ENCODE measurements at places on chromosomes 3 and 15.

DNA sequence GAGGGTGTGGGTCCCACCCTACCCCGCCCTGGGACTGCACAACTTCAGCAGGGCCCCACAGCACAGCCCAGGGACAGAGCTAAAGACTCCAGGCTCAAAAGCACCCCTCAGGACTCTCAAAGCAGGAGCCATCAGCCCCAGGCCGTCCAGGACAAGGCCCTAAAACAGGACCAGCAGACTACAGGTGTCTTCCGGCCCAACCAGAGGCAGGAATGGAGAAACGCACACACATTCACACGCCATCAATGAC lies 26.1 kb downstream of the ATRIP start:
- DNase-seq: no peak

DNA sequence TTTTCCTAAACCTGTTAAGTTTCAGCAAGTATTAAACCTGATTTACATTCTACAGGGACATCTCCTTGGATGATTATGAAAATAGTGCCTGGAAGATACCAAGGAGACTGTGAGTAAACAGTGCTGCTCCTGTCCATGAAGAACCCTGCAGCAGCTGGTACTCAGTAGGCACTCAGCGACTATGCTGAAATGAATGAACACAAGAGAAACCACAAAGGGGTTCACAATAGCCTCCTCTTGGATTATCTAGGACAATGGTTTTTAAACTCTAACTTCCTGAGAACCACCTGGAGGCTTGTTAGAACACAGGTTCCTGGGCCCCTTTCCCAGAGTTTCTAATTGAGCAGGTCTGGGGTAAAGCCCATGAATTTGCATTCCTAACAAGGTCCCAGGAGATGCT lies 488.4 kb upstream of the UBE2E2 start:
- DNase-seq: no peak

DNA sequence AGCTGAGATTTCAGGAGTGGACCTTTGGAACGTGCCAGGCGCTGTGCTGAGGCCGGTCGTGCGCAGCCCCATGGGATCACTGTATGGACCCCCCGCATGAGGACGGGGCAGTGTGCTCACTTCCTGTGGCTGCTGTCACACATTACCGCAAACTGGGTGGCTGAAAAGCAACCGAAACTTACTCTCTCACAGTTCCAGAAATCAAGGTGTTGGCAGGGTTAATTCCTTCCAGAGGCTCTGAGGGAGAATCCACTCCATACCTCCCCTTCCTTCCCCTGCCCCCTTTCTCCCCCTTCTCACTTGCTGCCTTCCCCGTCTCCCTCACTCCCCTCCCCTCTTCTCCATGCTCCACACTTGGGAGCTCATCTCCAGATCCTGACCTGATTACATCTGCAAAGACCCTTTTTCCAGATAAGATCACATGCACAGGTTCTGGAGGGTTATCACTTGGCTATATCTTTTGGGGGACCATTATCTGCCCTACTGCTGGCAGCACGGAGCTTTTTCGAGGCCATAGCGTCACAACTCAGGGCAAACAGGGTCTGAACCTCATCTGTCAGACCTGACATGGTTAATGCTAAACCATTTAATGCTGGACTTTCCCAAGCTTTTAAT lies 41.2 kb downstream of the KLF13 start:
- no peak for DNase-seq

- no peak for DNase-seq
Measured at GRCh38 chr3:82386647-82387046, 625.2 kb upstream of the GBE1 start.

DNA sequence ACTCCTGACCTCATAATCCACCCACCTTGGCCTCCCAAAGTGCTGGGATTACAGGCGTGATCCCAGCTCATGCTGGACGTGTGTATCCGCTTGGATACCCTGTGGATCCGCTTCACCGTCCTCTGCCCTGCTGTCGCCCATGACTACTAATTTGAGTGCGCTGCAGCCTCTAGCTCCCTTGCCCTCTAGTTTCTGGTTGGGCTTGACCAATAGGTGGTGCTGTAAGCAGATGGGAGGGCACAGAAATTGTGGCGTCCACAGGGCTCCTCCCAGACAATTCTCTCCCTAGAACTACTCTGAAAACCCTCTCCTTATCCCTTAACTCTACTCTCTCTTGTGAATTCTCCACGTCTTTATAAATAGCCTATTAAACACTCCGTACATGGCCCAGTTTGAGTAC lies 36.2 kb downstream of the ZPLD1 start:
- no peak for DNase-seq

DNA sequence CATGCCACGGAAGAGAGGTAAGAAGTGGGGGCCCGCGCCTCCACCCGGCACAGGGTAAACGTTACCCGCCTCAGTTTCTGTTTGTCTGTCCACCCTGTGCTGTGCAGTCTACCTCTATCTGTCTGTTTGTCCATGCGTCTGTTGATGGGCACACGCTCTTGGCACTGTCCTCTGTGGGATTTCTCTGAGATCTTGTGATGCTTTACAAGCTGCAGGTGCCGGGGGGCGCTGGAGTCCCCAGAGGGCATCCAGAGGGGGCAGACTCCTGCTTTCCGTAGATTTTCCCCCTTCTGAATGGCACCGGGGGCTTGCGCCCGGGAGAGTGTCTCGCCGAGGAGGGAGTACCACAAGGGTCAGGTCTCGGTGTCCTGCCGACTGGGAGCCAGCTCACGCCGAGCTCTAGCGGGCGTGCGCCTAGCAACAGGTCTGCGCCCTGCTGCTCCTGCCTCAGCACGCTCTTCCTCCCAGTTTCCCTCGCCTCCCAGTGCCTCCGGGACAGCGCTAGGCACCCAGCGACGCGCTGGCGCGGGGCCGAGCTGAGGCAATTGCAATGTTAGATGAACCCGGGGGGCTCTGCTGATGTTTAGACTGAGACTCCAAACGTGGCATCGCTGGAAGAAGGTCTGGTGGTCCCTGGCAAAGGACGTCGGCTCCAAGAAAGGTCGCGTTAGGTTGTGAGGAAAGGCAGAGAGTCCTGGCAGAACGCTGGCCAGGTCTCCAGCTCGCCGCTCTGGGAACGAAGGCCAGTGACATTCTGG lies 667 bp downstream of the CEMIP start:
- no peak for DNase-seq

DNA sequence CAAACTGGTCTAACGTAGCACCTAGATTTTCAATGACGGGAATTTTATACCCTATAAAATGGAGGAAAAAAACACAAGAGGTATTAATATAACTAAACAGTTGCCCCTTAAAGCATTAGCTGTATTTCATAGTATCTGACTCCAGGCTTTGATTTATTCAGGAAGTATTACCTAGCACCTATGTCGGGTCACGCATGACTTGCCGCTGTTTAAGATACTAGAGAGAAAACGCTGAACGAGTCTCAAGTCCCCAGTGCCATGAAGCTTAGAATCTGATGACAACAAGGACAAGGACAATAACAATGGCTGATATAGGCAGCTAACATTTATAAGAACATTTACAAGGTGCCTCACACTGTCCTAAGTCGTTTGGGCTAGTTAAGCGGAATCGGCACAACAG lies 1.9 kb downstream of the SNRPA1 start:
- peak; percentile 56 for DNase-seq

GRCh38 chr3:125644036-125645005 lies 49.0 kb upstream of the OSBPL11 start:
- no peak for DNase-seq

- no peak for DNase-seq
Measured at GRCh38 chr15:94457661-94458060, 226.3 kb downstream of the MCTP2 start.

GRCh38 chr3:18538463-18539230 lies 113.5 kb upstream of the SATB1 start:
- DNase-seq: no peak

DNA sequence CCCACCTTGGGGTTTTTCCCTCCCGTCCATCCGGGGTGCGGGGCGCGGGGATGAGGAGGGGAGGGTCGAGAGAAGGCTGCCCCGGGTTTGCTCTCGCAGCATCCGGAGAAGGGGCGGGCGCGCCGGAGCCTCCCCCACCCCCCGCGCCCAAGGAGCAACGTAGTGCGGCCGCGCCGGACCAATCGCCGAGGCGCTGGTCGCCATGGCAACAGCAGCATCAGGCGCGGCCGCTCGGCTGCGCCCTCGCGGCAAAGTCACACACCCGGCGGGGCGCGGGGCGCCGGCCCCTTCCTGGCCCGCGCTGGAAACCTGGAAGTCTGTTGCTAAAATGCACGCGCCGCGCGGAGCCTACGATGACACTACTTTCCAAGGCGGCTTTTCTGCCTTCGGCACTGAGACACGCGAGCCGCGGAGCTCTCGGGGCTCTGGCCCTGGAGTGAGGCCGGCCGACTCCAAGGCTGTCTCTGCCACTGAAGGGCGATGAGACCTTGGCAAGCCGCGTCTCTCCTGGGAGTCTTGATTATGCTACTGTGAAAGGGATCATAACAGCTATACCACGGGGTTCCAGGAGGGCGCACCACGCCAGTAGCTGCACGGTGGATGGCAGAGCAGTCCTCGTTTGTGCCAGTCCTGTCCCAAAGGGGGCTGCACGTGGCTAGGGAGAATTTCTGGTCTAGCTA lies at the start of gene IQSEC1:
Gene IQSEC1, minus strand, starts transcription at position 104 of the 680 bp plus-strand sequence. CDS start 415 bp downstream, outside the sequence.
- peak; percentile 94 for DNase-seq

DNA sequence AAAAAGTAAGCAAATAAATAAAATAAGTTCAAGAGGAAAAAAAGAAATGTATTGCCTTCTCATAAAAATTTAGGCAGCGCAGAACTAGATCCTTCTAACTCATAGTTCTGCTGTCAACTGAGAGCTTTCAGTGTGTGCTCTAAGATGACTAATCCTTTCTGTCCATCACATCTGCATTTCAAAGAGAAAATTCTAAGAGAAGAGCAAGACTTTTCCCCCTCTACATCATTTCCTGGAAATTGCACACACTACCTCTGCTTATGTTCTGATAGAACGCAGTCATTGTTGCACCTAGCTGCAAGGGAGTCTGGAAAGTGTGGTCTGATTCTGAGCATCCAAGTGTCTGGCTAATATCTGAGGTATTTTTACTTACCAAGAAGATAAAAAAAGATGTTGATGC lies 39.6 kb upstream of the SLCO3A1 start:
- no peak for DNase-seq

DNA sequence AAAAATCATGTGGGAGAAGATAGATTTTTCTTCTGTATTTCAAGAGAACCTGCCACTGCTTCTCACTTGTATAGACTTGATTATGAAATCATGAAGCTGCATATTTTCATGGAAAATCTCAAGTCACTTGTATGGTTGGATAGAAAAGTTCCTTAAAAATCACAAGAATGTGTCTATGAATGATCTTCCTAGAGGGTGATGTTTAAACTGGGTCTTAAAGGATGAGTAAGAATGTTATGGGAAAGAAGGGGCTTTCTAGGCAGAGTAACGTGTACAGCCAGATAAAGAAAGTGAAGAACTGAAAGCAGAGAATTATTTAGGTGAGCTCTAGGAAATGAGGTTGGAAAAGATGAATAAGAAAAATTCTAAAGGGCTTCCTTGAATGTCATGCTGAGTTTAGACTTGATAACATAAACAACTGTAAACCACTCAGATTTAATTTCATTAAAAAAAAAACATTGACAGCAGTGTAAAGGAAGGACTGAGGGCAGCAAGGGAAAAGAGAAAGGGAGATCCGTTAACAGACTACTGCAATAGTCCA lies 5.0 kb downstream of the CD47 start:
- DNase-seq: no peak

- no peak for DNase-seq
Measured at GRCh38 chr3:164397462-164397861, 680.8 kb downstream of the SI start.

DNA sequence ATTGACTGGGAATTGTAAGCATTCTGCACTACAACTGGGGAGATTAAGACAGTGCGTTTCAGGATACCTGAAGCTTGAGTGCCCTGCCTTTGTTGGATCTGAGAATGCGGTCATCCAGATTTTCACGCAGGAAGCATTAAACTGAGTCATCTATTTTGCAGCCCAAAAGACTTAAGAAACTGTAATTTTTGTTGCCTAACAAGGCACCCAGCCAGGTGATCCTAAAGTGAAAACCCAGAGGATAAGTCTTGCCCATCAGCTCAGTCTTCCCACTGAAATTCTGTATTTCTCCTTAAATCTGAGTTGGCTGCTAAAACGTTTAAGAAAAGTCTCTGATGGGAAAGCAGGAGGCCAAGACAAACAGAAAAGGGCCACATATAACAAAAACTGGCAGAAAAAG lies 242.5 kb upstream of the TMCO5A start:
- DNase-seq: no peak

DNA sequence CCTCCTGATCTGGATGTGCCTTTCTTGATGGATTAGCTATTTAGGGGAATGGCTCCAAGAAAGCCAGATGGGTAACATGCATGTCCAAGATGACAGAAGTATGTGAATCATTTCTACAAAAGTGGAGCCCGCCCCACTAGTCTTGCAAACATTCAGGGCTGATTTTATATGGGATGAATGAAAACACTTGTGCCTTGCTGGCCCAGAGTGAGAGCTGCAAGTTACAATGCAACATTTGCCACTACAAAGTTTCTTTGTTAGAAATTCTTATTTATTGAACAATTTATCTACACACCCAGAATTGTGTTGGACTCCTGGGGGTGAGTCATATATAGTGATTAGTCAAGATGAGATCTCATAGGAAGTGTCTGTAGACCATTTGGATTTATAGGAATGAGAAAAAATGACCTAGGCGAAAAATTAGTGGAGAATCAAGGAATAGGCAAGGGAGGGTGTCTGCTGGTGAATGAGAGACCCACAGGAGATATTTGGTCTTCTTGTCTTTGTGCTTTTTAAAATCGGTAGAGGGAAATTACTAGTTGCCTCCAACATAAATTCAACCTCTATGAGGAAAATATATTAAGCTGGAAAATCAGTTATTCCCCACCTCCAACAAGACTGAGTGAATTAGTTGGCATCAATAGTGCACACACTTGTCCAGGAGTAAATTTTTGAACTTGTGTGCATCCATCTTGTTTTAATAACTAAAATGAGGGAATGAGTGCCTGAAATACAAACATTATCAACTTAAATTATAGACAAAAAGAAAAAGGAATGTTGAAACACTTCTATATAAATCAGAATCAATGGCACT lies 53.5 kb upstream of the DCBLD2 start:
- no peak for DNase-seq

DNA sequence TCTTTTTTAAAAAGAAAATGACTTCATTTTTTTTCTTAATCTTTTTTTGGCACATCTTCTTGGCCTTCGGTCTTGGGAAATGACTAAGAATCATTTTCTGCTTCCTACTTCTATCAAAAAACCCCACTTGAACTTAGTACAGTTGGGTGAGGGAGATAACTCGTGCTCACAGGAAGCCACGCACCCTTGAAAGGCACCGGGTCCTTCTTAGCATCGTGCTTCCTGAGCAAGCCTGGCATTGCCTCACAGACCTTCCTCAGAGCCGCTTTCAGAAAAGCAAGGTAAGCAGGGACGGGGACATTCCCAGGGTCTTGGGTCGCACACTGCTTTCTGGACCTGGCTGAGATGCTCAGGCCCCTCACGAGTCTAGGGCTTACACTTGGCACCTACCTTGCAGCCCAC lies at the start of gene CCR4:
Gene CCR4, plus strand, starts transcription at position 235 of the 402 bp plus-strand sequence. CDS start 1,779 bp downstream, outside the sequence.
- peak; percentile 20 for DNase-seq

GRCh38 chr15:95880630-95881029 lies 449.9 kb upstream of the NR2F2 start:
- no peak for DNase-seq

DNA sequence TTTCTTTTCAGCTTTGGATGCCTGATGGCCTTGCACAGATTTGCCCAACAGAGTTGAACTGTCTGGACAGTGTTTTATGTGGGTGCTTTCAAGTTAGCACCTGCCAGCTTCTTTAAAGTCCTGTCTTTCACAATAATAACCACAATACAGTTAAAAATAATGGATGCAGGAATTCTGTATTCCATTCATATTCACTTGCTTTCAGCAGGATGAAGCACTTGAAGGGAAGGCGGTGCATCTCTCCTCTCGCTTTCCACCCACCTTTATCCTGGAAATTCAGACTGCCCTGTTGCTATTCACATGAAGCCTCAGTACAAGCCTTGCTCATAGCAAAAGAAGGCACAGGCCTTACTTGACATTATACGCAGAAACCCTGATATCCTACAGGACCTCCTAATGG lies 26.5 kb upstream of the GYG1 start:
- no peak for DNase-seq
